Activated naive CD4-positive, alpha-beta T cell treated with anti-CD3 and anti-CD28 coated beads, Interleukin-2, amount 50 U/mL, for 16 hours (primary cell): ENCODE measurements at places on chromosomes 13 and 19.

GRCh38 chr19:30003866-30004265 lies 61.8 kb downstream of the URI1 start:
- no peak for DNase-seq

GRCh38 chr19:7489609-7490044 lies 792 bp upstream of the PEX11G start:
- DNase-seq = no peak

DNA sequence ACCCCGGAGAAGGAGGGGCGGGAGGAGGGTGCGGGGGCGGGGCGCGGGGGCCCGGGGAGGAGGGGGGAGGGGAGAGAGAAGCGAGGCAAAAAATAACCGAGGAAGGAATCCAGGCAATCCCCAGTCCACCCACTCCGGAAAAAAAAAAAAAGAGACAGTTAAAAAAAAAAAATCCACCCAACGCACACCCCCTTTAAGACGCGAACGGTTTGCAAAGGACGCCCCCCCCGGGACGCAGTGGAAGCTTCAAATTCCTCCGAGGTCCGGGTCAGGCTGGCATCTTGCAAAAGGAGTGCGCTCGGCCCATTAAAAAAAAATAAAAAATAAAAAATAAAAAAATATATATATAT lies at the start of gene CACNA1A:
TSS of gene CACNA1A (minus strand) at position 9 of the 350 bp plus-strand sequence. CDS start 255 bp downstream, outside the sequence.
- DNase-seq = no peak

- no peak for DNase-seq
Measured at GRCh38 chr13:60066226-60066625, 97.5 kb downstream of the DIAPH3 start.

DNA sequence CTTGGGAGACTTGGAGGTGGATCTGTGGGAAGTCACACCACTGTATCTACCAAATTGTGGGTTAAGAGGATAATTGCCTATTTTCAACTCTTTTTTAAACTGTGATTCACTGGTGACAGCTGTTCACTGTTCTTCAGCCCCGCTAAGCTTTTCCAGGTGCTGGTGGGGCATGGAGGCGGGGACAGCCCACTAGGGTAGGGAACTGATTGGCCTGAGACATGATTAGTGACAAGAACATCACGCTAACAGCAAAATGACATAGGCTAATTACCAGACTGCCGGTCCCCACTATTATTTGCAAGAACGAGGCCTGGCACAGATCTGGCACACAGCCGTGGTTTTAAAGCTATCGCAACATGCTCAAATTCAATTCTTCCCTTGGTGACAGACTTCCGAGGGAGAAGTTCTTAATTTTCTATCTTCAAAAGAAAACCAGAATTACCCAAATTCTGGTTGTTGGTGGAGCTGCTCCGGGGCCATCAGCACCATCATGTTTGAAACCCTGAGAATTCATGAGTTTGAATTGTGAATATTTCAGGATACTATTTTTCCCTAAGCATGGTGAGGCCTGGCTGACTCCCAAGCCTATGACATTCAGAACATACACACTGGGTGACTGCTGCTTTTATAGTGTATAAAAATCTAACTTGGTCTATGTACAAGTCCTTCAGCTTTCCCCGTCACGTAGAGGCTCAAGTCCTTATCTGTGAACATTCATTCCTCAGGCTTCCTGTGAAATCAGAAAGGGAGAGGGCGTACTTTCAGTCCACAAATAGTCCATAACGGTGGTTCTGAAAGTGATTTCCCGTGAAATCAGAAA lies 17.9 kb downstream of the DOCK9 start:
- no peak for DNase-seq
